Left cardiac atrium (tissue), 4 donors: ENCODE measurements at places on chromosomes 7 and 10. TPM values are rescaled to one million over a fixed set of nuclear protein-coding genes. Genes with fewer than 3 reads are reported as not detected.

- no peak for DNase-seq
These were observed 20.4 kb downstream of the PTPRN2 start for GRCh38 chr7:158567153-158567603.

GRCh38 chr7:123209786-123210185 lies 10.0 kb upstream of the SLC13A1 start:
- DNase-seq = no peak

- DNase-seq = no peak
These were observed 5.1 kb upstream of the ITGB1 start for GRCh38 chr10:32963096-32963495.

Gene LRMDA
- 57.8 TPM for total RNA-seq

Gene TMEM130
- total RNA-seq = not detected

Gene TSPAN15
- 11.0 TPM for total RNA-seq

GRCh38 chr7:15214976-15215375 lies 312.4 kb upstream of the DGKB start:
- DNase-seq = no peak

Gene KNDC1
- total RNA-seq = 0.50 TPM

Gene CTAGE15
- not detected for total RNA-seq

DNA sequence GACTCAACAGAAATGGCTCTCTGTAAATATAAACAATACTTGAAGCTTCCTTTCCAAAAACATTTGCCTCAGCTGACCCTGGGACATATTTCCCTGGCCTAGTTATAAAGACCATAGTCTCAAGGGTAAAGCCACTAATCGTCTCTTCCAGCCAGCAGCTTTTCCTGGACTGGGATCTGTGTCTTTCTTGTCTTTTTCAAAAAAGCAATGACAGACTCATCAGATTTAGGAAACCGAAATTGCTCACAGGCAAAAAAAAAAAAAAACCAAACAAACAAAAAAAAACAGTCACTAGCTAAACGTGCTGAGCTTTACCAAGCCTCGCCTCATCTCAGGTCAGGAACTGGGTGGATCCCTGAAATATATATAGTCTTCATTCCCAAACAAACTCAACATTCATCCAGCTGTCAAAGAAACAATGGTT lies 23.5 kb downstream of the STN1 start:
- DNase-seq = no peak
